ENCODE measurements at places on chromosomes 1 and 21. TPM values are rescaled to one million over a fixed set of nuclear protein-coding genes. Genes with fewer than 3 reads are reported as not detected.

Gene FCAMR
- not detected for total RNA-seq

Gene HSD3B2
- not detected for total RNA-seq

Gene LCE1A
- total RNA-seq: not detected

Gene PINK1
- 152 TPM for total RNA-seq

Gene SLC16A4
- total RNA-seq: 5.8 TPM

Gene B3GALT5
- 3.2 TPM for total RNA-seq

Gene SOX13
- 6.7 TPM for total RNA-seq

Gene C1QA
- total RNA-seq: 17.5 TPM

Data from diencephalon (tissue), 1 donor.